LoVo (cell line): ENCODE measurements at places on chromosomes 4 and X.

- DNase-seq, result no peak
These were observed 38.5 kb downstream of the TMEM156 start for GRCh38 chr4:38993683-38994082.

DNA sequence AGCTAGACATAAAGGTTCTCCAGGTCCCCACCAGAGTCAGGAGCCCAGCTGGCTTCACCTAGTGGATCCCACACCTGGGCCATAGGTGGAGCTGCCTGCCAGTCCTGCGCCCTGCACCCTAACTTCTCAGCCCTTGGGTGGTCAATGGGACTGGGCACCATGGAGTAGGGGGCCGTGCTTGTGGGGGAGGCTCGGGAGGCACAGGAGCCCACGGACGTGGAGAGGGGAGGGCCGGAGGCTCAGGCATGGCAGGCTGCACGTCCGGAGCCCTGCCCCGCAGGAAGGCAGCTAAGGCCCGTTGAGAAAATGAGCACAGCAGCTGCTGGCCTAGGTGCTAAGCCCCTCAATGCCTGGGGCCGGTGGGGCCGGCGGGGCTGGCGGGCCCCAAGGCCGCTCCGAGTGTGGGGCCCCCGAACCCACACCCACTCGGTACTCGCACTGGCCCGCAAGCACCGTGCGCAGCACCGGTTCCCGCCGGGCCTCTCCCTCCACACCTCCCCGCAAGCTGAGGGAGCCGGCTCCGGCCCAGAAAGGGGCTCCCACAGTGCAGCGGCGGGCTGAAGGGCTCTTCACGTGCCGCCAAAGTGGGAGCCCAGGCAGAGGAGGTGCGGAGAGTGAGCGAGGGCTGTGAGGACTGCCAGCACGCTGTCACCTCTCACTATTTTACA, 291.1 kb downstream of the KLHL4 start:
- DNase-seq, result no peak

GRCh38 chrX:109889289-109890006, 113.5 kb upstream of the TMEM164 start:
- DNase-seq, result no peak

DNA sequence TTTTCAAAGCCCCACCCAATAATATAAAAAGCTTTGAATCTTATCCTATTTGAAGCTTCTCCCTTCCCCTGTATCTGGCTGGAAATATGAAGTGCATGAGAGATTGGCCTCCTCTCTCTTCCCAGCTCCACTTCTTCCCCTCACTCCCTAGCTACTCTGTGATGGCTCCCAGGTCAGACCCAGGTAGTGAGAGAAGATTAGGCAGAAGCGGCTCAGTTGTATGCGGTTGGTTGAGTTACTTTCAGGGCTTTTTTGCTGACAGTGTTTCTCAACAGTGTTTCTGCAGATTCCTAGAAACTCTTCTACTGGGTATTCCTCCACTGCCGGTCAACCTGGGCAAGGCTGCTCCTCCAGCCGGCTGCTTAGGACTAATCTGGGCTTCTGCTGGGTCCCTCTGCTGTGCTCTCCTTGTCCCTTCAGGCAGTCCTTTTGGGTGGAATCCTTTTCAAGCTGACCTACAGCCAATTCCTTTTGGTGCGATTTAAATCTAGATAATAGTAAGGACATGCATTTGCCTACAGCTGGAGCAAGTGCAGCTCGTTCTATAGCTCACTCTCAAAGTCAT, 87.4 kb upstream of the SLC7A11 start:
- DNase-seq, result no peak

DNA sequence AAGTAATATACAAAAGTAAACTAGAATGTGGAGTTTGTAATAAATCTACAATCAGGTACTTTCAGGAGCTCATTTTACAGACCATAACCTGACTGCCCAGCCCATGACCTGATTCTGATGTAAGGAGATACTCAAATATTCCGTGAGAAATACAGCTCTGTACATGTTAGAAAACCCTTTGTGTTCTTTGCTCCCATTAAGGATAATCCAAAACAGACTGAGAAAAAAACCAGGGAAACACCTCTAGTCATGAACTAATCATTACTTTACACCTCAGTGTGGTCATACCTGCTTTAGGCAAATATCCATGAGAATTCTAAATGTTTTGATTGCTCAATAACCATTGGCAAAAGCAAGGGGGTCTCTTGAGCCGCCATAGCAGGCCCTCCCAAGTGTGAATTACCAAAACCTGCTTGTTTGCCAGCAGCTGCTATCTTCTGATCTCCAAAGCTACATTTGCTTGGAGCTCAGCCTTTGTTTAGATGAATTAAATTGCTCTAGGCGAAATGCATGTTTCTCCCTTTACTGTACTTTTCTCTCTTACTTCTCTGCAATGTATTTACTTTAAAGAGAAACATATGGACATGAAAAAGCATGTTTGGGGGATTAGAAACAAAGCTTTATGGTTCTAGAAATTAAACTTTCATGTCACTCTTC, 79.1 kb downstream of the ANKRD50 start:
- no peak for DNase-seq

DNA sequence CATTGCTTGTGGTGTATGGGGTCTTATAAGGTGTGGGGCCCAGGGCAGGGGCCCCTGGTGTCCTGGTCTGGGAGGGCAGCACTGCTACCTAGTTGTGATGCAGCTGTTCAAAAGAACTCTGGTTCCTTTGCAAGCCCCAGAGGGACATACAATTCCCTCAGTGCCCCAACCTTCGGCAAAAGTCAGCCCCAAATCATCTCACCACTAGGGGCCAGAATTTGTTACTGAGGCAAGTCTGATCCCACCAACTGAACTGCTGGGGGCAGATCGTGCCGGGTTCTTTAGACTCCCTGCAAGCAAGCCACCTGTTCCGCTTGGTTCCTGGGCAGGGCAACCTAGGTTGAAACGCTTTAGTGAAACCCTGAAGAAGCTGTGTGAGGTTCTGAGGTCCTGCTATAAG, 180.1 kb upstream of the S100G start:
- no peak for DNase-seq

DNA sequence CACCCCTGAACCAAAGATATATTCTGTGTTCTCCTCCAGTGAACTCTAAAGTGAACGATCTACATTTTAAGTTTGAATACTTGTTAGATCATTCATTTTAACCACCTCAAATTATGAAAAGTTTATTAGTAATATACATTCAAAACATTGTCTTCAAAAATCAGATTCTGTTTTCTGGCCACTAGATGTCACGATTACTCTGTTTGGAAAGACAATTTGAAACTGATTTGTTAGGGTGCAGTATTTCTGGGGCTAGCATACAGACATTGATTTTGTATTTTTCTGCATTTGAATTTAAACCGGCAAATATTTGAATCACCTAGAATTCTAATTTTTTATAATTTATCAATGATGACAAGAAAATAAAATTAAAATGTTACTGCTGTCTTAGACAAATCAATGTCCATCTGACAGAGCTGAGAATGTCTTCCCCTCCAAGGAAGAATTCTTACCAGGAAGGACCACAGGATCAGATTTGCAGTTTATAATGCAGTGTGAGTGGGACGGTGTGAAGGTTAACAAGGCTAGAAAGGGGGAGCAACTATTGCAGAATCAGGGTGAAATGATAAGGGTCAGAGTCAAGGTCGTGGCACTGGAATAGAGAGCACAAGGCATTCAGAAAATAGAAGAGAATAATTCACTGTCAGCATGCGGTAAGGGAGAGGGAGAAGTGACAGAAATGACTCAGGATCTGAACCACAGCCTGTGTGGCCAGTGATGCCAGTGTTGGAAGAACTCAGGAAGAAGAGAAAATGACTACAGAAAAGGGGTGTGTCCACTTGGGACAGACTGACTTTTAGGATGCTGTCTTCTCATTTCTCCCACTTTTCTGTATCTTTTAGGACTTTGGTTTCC, 91.6 kb downstream of the ANXA10 start:
- DNase-seq, result peak; percentile 15

- no peak for DNase-seq
These were observed 167.5 kb downstream of the ADGRA3 start for GRCh38 chr4:22348410-22348809.

DNA sequence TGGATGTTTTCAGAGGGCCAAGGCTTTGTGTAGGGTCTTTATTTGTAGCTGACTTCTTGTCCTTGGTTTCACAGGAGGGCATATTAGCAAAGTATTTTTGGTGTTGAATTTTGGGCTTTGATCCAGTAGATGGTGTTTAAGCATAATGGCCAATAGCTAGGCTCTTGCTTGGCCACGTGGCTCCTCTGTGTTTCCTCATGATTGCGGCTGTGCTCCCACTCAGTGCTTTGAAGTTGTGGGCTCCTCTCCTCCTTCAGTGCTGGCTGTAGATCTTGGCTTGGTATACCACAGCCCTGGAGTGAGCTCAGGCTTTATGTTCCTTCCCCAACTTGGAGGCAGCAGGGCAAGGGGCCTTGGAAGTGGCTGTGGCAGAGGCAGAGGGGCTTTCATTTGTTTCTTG, 107.2 kb upstream of the CENPE start:
- no peak for DNase-seq

- DNase-seq, result peak; percentile 42
These were observed 43.2 kb downstream of the TMEM144 start for GRCh38 chr4:158253350-158253980.

- DNase-seq, result no peak
These were observed 203.6 kb upstream of the AGTR2 start for GRCh38 chrX:115966920-115967319.

DNA sequence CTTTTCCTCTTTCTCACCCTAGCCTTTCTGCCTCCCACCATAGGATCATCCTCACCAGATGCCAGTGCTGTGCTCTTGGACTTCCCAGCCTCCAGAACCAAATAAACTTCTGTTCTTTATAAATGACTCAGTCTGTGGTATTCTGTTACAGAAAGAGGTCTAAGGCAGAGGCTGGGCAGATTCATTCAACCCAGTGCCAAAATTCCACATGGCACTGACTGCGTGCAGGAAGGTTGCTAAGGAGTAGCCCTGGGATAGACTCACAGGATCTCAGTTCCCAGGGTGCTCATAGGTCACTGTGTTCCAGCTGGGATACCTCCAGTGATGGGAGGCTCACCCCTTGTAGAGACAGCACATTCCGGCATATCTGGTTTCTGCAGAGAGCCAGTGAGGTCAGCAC, 22.0 kb downstream of the SORCS2 start:
- DNase-seq, result no peak

DNA sequence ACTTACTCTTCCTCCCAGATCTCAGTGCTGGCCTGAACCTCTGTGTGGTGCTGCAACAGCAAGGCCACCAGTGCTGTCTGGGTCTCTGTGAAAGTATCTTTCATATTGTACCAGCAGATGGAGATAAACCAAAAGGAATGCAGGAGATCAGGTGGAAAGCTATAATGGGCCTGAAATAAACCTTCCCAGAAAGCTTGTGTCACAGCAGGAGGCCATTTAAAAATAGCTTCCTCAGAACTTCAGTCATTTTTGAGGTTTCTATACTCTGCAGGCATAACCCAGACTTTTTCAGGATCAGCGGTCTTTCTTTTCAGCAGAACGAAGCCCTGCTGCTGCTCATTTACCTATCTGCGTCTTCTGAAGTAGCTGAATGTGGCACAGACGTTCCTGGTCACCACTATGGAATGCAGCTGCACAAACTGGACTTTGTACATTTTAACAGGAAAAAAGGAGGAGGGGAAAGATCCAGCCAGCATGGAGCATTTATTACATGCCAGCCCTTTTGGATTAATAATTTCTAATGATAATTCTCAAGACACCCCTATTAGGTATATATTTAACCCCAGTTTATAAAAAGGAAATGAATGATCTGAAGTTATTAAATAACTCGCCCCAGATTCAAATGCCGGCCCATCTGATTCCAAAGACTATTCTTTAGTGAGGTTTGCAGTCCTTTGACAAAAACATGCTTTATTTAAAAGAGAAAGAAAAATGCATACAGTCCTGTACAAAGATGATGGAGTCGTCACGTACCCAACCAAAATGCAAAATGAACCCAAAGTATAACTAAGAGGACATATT, 119.7 kb downstream of the NFKB1 start:
- DNase-seq, result peak; percentile 83
